Stimulated activated CD4-positive, alpha-beta T cell treated with anti-CD3 and anti-CD28 coated beads, Interleukin-1b, Interleukin-23, amount 100 ng/mL, for 1 hour (primary cell): ENCODE measurements at places on chromosomes 2 and 18.

GRCh38 chr2:48849770-48850169, 94.2 kb upstream of the LHCGR start:
- no peak for DNase-seq

DNA sequence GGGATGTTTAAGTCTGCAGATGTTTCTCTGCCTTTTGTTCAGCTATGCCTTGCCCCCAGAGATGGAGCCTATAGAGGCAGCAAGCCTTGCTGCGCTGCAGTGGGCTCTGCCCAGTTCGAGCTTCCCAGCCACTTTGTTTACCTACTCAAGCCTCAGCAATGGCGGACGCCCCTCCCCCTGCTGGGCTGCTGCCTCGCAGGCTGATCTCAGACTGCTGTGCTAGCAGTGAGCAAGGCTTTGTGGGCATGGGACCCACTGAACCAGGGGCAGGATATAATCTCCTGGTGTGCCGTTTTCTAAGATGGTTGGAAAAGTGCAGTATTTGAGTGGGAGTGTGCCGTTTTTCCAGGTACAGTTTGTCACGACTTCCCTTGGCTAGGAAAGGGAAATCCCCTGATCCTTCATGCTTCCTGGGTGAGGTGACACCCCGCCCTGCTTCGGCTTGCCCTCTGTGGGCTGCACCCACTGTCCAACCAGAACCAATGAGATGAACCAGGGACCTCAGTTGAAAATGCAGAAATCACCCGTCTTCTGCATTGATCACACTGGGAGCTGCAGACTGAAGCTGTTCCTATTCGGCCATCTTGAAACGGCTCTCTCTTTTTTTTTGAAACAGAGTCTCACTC, 27.6 kb upstream of the ADAM23 start:
- DNase-seq: no peak

DNA sequence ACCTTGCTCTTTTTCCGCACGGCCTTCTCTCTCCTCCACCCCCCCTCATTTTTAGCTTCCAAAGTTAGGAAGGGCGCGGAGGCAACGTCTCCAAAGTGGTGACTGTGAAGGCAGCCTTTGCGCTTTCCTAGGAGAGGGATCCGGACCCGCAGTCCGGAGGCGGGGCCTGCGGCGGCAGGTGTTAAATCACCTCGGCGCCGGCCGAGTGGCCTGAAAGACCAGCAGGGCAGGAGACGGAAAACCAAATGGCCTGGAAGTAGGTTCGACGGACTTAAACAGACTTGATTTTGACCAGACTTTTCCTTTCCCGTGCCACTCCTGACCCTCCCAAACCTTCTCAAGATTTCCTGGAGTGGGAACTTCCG, 615 bp downstream of the GORASP2 start:
- peak; percentile 12 for DNase-seq

DNA sequence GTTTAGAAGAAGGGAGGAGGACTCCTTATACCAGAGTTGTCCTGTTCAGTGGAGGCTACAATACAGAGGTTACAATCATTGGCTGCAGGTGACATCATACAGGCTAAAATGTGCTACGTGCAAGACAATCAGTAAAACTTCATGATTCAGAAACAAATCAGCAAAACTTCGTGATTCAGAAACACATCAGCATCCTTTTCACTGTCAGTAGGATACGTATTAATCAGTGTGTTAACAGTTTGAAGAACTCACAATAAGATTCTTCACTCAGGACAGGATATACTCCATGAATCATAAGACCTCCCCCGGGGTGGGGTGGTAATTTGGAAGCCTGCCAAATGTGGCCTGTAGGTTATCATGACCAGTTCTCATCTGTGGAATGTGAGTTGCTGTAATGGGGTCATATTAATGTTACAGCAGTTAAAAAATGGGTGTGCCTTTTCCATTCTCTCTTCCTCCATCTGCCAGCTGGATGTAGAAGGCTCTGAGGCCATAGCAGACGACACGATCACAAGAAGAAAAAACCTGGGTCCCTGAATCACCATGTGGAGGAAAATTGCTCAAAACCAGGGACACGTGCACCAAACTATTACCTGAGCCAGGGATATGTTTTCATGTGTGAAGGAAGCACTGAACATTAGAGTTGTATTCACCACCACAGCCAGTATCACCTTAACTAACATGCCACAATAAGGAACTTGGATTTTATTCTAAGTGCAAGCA, 134.8 kb upstream of the CREB1 start:
- no peak for DNase-seq

- no peak for DNase-seq
Measured at GRCh38 chr2:46926863-46927262, 11.3 kb upstream of the MCFD2 start.

- DNase-seq: no peak
Measured at GRCh38 chr2:17166506-17166905, 351.7 kb downstream of the RAD51AP2 start.

DNA sequence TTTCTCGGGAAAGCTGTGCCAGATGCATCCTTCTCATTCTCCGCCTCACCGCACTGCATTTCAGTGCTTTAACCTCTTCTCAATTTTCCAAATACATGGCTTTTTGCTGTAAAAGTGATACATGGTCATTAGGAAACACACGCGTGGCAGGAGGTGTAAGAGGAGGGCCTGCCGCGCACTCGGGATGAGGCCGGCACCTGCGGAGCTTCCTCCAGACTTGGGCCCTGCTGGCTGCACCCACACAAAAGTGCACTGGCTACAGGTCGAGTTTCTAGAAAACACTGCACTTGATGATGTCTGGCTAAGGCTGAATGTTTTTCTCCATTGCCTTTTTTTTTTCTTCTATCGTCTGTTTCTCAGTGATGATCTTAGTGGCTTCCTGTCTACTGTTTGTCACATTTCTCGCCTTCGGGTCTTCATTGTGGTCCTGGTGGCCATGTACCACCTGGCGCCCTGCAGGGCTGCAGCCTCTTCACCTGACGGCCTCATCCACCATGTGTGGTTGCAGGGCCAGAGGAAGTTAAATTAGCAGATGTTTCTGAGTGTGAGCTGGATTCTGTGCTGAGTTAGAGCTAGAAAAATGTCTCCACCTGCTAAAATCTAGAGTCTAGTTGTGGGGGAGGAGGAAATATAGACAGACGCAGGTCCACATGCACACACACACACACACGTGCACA, 7.6 kb downstream of the KCNG2 start:
- DNase-seq: no peak

DNA sequence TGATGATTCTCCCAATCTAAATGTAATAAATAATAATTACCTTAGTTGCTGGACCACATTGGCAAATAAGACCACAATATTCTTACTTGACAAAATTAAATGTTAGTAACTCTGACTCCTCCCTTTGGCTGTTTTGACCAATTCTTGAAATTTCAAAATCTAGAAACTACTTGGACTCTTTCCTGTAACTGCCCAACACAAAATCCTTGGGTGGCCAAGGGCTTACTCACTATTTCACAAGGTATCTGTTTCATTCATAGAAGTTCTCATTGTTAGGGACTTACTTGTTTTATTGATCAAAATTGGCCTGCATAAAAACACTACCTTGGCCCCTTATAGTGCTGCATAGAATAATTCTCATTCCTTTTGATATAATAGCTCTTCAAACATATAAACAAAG, 19.4 kb downstream of the CDH20 start:
- no peak for DNase-seq

GRCh38 chr2:45285311-45285710, 276.1 kb upstream of the SIX2 start:
- DNase-seq: no peak

DNA sequence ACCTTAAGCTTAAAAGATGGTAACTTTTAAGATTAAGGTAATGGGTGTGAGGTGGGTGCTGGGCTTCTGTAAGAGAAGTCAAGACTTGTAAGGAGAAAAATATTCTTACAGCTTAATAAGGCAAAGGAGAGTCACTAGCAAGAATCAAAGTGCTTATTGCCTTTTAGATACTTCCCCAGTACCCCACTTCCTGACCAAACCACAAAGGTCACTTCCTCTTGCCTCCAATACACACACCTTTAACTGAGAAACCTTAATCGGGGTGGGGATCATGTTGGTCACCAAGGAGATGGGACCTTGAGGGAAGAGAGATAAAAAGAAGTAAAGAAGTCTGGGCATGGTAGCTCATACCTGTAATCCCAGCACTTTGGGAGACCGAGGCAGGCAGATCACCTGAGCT, 10.6 kb upstream of the ATG16L1 start:
- no peak for DNase-seq

DNA sequence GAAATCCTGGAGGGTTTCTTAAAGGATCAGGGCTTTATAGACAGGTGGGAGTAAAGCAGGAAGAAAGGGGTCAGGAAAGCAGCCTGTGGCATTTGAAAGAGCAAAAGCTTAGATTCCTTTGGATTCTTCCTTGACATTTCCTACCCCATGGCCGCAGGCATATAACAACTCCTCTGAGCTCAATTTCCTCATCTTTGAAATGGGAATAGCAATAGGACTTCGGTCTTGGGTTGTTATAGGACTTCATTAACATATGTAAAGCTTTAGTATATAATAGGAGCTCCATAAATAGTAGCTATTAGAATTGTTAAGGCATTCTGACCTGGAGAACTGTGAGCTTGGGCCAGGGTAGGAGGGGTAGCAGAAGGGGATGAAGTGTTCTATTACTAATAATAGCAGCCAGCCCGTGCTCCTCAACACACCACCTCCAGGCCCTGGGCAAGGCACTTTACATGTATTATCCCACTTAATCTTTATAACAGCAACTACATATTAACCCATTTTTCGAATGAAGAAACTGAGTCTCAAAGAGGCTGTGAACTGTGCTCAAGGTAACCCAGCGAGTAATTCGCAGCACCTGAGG, 10.6 kb downstream of the ZFP36L2 start:
- DNase-seq: no peak

GRCh38 chr2:222239091-222239490, 59.7 kb downstream of the PAX3 start:
- DNase-seq: no peak

DNA sequence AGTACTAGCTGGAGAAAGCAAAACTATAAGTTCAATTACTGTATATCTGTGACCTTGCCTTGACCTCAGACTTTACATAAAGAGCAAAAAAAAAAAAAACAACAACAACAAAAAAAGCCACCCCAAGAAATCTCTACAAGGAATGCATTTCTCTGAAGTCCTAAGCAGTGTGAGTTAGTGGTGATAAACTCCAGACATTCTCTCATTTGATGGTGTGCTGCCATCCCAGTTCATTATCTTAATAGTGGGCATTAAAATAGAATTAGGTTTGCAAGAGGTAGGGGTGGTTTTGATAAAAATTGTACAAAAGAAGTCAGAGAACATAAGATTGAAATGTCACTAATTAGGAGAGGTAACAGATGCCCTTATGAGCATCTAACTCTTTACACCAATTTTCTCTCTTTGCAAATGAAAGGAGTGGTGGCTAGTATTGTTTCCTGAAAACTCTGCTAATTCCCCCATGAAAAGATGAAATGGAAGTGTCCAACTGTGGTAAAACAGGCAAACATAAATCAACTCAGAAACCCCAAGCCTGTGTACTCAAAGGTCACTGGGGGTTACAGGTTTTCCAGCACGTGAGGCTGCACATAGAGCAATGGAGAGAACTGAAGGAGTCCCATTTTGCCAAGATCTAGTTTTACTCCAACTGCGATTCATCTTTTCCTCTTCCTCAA, 131.9 kb downstream of the MEIS1 start:
- no peak for DNase-seq

DNA sequence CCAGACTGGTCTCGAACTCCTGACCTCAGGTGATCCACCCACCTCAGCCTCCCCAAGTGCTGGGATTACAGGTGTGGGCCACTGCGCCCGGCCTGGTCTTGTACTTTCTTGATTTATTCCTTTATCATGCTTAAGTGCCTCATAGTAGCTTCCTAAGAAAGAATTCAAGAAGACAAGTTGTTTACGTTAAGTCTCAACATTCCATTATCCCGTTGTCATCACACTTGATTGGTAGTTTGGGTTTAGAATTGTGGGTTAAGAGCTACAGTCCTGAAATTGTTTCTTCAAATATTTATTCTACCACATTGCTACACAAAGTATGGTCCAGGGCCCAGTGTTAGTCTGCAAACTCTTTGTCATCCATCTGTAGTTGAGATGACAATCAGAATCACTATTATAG, 194.0 kb downstream of the VWC2L start:
- DNase-seq: no peak

GRCh38 chr2:174925046-174925784, 80.0 kb downstream of the CHN1 start:
- no peak for DNase-seq

DNA sequence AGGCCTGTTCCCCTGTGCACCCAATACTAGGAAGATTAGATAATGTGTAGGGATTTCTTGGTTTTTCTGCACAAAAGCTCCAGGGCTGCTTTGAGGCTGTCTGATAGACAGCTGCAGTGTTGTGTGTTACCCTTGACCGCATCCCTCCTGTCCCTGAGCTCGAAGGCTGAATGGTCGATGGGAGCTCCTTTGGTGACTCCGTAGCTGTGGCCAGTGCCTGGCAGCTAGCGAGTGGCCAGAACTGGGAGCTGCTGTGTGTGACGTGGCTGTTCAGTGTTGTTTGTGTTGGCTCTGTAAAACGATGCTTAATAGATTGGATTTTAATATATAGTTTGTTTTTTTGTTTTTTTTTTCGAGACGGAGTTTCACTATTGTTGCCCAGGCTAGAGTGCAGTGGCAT, 170.0 kb downstream of the AGAP1 start:
- DNase-seq: no peak

DNA sequence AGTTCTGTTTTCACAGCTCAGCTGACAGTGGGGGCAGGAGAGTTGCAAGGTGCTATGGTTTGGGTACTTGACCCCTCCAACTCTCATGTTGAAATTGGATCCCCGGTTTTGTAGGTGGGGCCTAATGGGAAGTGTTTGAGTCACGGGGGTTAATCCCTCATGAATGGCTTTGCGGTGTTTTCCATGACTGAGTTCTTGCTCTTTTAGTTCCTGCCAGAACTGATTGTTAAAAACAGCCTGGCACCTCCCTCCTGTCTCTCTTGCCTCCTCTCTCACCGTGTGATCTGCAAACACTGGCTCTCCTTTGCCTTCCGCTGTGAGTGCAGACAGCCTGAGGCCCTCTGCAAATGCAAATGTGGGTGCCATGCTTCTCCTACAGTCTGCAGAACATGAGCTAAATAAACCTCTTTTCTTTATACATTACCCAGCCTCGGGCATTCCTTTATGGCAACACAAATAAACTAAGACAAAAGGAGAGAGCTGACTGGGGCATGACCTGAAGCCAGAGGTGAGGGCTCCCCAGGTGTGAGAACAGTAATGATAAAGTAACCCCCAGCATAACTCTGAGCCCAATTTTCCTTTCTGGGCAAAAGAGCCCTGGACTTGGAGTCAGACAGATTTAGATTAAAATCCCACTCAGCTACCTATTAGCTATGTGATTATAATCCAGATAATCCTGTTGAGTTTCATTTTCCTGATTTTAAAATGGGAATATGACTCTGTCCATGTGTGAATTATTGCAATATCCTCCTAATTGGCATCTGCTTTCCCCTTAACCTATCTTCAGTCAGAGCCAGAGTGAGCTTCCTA, 64.9 kb upstream of the CAPN13 start:
- DNase-seq: no peak

GRCh38 chr2:215361211-215361875, 49.5 kb downstream of the ATIC start:
- DNase-seq: no peak

- DNase-seq: no peak
Measured at GRCh38 chr2:197706839-197707207, 1.7 kb downstream of the MARS2 start.
